ENCODE measurements at places on chromosomes 3 and 15.

GRCh38 chr3:170840291-170840859 lies 29.6 kb downstream of the RPL22L1 start:
- no peak for DNase-seq

- no peak for DNase-seq
Measured at GRCh38 chr3:62604298-62604697, 230.9 kb upstream of the FEZF2 start.

DNA sequence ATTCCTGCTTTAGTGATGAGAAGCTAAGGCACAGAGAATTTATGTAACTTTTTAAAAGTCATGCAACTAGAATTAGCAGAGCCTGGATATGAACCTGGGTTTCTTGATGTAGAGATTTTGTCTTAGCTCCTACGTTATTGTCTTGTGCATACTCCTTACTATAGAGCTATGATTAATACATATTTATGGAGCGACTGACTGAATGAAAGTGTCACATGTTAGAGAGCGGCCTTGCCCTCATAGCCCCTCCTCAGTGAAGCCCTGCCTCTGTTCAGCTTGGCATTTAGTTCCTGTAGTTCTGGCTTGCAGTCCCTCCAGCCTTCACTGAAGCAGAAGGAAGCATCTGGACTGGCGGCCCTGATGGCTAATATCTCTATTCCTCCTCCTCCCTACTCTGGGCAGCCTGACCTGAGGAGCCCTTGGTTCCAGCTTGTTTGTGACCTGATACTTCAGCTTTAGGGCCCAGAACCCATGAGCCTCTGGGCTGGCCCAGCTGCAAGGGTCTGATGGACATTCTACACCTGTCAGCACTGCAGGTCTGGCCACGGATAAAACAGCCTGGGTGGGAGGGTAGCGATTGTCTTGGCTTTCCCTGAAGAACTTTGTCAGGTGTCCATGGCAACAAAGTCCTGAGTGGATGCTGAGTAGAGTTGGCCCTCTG lies 13.4 kb upstream of the AGBL1 start:
- no peak for DNase-seq

GRCh38 chr3:195098741-195099525 lies 172.0 kb downstream of the XXYLT1 start:
- DNase-seq: no peak

DNA sequence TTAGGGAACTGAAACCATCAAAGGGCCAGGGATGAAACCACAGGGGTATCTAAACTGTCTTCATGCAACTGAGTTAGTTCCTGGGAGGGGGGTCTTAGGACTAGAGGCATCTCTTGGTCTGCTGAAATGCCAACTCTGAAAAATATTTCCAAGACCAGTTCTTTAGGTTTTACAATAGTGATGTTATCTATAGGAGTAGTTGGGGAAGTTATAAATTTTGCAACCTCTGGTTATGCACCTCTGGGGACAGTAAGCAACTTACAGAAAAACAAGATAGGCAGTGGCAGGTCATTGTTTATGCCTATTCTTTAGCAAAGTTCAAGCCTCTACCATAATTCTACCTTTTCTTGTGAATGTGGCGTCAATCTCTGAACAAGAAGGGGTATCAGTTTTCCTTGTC lies 60.5 kb upstream of the MINAR1 start:
- no peak for DNase-seq

GRCh38 chr3:53496984-53497383 lies 2.6 kb downstream of the CACNA1D start:
- DNase-seq: no peak

DNA sequence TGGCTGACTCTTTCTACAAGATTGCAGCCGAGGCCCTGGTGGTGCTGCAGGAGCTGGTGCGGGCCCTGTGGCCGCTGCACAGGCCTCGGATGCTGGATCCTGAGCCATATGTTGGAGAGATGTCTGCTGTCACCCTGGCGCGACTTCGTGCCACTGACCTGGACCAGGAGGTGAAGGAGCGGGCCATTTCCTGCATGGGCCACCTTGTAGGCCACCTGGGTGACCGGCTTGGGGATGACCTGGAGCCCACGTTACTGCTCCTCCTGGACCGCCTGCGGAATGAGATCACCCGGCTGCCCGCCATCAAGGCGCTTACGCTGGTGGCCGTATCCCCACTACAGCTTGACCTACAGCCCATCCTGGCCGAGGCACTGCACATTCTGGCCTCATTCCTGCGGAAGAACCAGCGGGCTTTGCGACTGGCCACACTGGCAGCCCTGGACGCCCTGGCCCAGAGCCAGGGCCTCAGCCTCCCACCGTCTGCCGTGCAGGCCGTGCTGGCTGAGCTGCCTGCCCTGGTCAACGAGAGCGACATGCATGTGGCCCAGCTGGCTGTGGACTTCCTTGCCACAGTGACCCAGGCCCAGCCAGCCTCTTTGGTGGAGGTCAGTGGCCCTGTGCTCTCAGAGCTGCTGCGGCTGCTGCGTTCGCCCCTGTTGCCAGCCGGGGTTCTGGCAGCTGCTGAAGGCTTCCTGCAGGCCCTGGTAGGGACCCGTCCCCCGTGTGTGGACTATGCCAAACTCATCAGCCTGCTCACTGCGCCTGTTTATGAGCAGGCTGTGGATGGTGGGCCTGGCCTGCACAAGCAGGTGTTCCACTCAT lies 20.3 kb downstream of the CAND2 start:
- no peak for DNase-seq

DNA sequence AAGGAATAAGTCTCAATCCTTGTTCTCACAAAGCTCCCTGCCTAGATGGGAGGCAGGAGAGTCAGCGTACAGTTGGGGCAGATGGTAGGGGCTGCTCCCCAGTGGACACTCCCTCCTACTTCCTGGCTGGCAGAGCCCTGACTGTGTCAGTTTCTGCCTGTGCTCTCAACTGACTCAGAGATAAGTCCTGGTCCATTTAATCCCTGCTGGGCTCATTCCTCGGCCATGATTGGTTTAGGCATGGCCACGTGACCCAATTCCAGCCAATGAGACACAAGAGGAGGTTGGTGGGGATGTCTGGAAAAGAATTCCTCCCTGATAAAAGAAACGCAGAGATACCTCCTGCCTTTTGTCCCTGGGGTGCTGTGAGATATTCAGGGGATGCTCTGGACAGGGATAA lies 118.1 kb upstream of the SLC6A11 start:
- no peak for DNase-seq

- no peak for DNase-seq
Measured at GRCh38 chr15:59946084-59946483, 58.0 kb upstream of the FOXB1 start.

GRCh38 chr15:60801395-60801794 lies 322.5 kb upstream of the ICE2 start:
- DNase-seq: no peak

DNA sequence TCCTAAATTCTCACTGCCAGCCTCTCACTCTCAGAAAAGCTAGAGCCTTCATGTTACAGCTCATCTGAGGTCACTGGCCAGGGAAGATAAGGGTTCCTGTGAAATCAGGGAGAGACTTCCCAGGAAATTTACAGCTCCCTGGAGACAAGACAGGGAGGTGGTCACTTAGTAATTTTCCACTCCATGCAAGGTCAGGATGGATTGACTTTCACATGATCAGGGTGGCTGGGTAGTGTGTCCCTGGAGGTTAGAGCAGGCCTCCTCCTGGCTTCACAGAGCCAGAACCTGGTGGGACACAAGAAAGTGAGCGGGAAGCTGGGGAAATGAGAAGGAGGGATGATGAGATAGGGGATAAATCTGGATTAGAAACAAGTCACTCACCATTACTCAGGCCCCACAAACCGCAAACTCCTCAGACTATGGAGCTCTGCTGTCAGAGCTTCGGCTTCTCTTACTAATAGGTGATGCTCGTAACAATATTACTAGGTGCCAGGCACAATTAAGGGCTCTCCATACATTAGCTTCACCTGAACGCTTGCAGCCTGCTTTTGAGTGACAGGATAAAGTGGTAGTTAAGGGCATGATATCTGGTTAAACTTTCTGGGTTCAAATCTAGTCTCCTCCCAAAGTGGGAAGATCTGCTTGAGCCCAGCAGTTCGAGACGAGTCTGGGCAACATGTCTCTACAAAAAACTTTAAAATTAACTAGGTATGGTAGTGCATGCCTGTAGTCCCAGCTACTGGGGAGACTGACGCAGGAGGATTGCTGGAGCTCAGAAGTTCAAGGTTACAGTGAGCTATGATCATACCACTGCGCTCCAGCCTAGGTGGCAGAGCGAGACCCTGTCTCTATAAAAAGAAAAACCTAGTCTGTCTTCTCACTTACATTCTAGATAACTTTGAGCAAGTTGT lies 24.9 kb downstream of the DUOX2 start:
- DNase-seq: no peak

GRCh38 chr3:129399895-129400357 lies 28.5 kb downstream of the EFCAB12 start:
- no peak for DNase-seq

DNA sequence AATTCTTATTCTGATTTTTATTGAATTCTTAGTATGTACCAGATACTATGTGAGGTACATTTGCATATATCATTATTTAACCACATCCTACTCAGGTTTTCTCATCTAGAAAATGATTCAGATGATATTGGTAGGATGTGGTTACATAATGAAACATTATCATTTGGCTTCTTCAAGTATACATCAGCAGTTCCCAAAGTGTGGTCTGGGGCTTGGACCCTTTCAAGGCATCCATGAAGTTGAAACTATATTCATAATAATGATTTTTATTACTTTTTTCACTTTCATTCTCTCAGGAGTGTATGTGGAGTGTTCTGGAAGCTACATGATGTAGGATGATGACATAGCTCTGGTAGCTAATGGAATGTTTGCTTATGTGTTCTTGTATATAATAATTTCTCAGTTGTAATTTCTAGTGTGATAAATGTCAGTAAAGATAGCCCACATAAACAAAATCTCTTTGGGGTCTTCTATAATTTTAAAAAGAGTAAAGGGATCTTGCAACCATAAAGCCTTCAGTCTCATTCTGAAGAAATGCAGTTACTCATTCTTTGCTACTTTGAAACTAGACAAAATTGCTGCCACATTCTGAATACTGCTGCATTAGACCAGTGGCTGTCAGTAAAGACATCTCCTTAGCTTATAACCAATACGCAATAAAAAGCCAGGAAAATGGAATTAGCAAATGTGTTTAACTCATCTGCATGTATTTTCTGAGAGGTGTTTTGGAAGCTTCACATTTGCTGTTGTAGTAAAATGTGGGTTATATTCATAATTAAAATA lies 95.8 kb downstream of the PPARG start:
- no peak for DNase-seq

- DNase-seq: no peak
Measured at GRCh38 chr3:134879990-134880389, 84.9 kb downstream of the EPHB1 start.

- DNase-seq: no peak
Measured at GRCh38 chr15:82970078-82970686, 15.8 kb upstream of the RAMAC start.

DNA sequence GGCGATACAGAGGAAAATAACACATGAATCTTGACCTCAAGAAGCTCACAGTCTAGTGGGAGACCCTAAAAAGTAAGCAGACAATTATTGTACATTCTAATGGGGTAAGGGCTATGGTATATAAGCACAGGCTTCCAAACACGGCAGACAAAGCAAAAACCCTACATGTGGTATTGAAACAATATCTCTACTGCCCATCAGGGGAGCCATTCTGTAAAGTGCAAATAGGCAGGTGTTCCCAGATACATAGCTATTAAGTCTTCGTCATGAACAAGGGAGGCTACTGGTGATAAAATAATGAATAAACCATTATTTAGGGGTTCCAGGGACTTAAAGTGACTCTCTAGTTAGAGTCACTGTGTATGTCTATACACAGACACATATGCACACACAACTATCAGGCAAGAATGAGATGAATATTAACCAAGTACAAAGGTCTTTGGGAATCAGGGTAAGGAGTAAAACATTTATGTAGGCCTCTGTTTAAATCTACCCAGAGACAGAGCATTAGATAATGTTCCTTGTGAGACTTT lies 38.7 kb upstream of the ASB14 start:
- no peak for DNase-seq

DNA sequence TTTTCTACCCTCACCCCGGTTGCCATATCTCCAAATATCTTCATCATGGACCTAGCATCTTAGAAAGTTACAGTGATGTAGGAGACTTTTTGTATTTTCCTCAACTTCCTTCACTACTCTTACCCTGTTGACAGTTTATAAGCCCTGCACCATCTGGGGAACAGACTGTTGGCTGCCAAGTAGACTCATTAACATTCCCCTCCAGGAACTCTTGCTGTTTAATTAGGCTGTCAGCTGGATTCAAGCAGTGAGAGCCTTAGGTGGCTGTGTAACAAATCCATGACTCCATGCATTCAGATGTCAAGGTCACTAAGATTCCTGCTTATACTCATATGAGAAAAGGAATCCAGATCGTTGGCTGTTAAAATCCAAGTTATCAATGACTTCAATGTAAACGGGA lies 198.3 kb downstream of the NAALADL2 start:
- no peak for DNase-seq

- DNase-seq: no peak
Measured at GRCh38 chr15:60394689-60395097, 3.1 kb downstream of the ANXA2 start.

DNA sequence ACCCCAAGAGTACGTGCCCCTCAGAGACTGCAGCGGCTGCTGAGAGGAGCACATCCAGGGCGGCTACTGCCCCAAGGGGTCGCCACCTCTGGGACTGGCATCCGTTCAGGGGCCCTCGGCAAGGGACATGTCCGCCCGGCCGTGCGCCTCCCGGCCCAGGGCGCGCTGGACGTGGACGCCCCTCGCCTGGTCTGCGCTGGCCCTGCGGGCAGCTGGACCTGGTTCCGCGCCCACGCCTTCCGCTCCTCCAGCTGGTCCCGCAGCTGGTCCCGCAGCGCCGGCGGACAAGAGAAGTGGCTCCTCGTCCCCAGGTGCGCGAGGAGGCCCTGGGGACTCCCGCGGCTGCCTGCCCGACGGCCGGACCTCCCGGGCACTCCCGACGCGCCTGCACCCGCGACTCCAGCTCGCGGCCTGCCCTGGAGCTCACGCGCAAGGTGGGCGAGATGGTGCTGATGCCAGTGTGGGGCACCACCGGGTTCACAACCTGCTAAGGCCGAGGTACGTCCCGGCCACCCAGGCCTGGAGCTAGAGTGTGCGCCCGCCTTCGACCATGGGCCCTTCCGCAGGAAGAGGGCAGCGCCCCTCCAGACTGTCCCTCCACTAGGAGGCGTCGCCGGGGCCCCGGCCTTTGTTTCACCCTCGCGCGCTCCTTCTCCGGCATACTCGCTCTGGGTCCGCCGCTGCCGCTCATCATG lies 14.4 kb upstream of the GP9 start:
- DNase-seq: no peak

DNA sequence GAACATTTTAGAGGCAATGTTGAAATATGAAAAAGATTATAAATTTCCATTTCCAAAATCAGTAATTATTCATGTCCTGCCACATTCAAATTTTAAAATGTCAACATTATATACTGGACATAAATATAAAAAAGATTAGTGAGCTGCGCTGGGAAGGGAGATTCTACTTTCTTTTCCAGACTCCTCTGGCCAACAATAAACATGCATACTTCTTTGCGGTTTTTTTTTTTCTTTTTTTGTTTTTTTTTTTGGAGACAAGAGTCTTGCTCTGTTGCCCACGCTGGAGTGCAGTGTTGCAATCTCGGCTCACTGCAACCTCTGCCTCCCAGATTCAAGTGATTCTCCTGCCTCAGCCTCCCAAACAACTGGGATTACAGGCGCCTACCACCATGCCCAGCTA lies 105.5 kb downstream of the ADAM10 start:
- no peak for DNase-seq
